ENCODE measurements at places on chromosomes 3 and 15.
A peak's percentile ranks its signal among the peaks of the same experiment; 100 is the strongest.

- no peak for ATAC-seq
Observed at GRCh38 chr3:195411836-195412235, 31.0 kb downstream of the ACAP2 start.

GRCh38 chr3:59212128-59212779 is 162.4 kb upstream of the CFAP20DC start:
- ATAC-seq = peak; percentile 96

DNA sequence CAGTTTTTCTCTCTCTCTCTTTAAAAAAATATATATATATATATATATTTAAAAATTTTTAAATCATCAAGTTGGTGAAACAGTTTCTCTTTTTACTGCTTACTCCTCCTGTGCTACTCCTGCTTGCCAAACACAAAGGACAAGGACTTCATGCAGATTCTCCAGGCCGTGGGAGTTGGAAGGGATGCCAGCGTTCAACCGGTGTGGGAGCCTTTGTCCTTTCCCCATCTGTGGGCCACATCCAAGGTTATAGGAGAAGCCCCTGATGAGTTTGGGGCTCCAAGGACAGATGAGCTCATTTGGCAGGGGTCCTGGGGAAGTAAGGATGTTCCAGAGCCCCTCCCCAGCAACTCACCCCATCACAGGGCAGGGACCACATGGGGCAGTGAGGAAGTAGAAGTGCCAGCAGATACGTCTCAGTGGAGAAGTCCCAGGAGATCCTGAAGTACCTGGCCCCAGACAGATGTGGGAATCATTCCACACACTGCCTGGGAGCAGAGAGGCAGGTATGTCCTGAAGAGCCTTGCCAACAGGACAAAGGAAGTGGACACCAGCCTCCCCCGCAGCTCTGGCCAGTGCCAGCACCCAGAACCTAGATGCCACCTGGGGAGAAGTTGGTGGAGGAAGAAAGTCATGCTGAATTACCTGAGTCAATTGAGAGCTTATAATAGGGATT is 36.6 kb downstream of the CCK start:
- peak; percentile 31 for ATAC-seq

DNA sequence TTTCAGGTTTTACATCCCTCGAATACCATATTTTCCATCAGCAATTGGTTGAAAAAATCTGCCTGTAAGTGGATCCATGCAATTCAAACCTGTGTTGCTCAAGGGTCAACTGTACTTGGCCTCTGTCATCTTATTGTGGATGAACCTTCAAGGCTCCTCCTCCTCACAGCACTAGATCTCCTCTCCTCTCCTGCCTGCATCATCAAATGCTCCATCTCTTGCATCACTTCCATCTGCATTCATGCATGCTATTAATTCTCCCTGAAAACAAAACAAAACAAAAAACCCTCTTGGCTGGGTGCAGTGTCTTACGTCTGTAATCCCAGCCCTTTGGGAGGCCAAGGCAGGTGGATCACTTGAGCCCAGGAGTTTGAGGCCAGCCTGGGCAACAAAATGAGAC is 10.1 kb downstream of the BCL2L10 start:
- peak; percentile 34 for ATAC-seq

- no peak for ATAC-seq
Observed at GRCh38 chr3:64134882-64135281, 90.4 kb downstream of the PRICKLE2 start.

DNA sequence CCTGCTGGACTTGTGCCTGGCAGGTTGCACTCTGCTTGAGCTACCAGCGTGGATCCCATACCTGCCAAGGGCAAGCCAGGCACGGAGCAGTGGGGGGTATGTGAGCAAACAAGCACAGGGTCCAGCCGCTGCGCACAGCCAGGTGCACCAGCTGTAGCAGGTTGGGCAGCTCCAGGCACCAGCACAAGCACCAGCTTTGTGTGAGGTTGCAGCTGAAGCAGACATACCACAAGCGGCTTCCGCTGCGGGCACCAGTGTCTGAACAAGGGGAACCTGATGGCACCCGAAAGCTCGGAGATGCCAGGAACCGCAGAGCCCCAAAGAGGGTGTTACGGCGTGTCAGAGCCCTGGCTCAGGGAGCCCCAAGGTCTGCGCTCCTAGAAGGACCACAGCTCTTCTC is 472.7 kb upstream of the ARL6 start:
- ATAC-seq = no peak

DNA sequence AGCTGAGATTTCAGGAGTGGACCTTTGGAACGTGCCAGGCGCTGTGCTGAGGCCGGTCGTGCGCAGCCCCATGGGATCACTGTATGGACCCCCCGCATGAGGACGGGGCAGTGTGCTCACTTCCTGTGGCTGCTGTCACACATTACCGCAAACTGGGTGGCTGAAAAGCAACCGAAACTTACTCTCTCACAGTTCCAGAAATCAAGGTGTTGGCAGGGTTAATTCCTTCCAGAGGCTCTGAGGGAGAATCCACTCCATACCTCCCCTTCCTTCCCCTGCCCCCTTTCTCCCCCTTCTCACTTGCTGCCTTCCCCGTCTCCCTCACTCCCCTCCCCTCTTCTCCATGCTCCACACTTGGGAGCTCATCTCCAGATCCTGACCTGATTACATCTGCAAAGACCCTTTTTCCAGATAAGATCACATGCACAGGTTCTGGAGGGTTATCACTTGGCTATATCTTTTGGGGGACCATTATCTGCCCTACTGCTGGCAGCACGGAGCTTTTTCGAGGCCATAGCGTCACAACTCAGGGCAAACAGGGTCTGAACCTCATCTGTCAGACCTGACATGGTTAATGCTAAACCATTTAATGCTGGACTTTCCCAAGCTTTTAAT is 41.2 kb downstream of the KLF13 start:
- no peak for ATAC-seq

GRCh38 chr3:18233987-18234716 is 191.0 kb downstream of the SATB1 start:
- ATAC-seq = no peak

DNA sequence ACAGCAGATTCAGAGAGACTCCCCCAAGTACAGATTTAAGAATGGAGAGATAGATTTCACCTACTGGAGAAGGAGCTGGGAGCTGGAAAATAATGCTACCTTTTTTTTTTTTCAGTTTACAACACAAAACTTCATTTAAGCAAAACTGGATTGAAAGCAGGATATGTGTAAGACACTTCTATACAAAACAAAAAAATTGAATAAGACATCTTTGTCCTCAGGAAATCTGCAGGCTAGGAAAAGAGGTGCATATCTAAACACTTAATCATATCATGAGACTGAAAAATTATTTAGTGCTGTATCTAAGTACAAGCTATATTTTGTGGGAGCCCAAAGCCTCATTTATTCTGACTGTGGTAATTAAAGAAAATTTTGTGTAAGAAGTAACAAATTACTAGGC is 516.1 kb downstream of the ZIC1 start:
- peak; percentile 53 for ATAC-seq
